Type B pancreatic cell (in vitro differentiated cells): ENCODE measurements at places on chromosomes 6 and 20.

DNA sequence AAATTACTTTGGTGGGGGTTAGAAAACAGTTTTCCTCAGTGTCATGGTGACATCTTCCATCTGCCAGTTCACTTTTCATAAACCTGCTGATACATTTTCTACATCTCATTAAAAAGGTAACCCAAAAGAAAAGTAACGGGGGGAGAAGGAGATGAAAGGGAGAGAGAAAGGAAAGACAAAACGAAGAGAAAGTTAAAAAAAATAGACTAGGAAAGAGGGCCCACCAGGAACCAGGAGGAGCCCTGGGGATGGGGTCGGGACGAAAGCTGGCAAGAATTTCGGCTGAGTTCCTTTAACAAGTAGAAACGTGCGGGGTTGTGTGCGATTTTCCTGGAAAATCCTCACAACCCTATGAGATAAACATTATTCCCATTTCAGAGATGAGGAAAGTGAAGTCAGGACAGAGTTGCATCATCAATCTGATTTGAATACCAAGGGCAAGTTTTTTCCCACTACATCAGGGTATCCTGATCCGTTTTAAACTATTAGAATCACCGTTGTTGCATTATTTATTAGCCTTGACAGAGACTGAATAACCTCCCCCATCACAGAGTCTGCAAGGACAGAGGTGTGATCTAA, 53.4 kb upstream of the TPD52L1 start:
- DNase-seq: no peak
- H3K27ac ChIP-seq: peak overlapping the region; percentile 51
- peak overlapping the region; percentile 85 for H3K4me3 ChIP-seq

- DNase-seq: peak; percentile 66
- peaks cover 13% of the 10 kb centered on the region for H3K4me1 ChIP-seq
- H3K27me3 ChIP-seq: no peaks in the 10 kb centered on the region
- no peak within 1 kb of the TSS for H3K27ac ChIP-seq
- peaks cover 18% of the 10 kb centered on the region for H3K36me3 ChIP-seq
- no peak within 1 kb of the TSS for H3K4me3 ChIP-seq
These were observed at the start of gene HUS1B for GRCh38 chr6:656460-657252. Gene HUS1B (minus strand): TSS chr6:657100. CDS start chr6:656944, 156 bp downstream.

GRCh38 chr20:12207875-12208274, 290.2 kb downstream of the BTBD3 start:
- no peaks in the 10 kb centered on the region for H3K36me3 ChIP-seq
- no peak overlapping the region for H3K4me3 ChIP-seq
- DNase-seq: no peak
- no peaks in the 10 kb centered on the region for H3K27me3 ChIP-seq
- H3K4me1 ChIP-seq: peaks cover 4% of the 10 kb centered on the region

- H3K36me3 ChIP-seq: no peaks in the 10 kb centered on the region
- H3K4me1 ChIP-seq: no peaks in the 10 kb centered on the region
- DNase-seq: no peak
- H3K27ac ChIP-seq: no peak overlapping the region
- no peak overlapping the region for H3K4me3 ChIP-seq
- H3K27me3 ChIP-seq: peaks cover 5% of the 10 kb centered on the region
These were observed 320.5 kb downstream of the MMUT start for GRCh38 chr6:49142421-49143151.

DNA sequence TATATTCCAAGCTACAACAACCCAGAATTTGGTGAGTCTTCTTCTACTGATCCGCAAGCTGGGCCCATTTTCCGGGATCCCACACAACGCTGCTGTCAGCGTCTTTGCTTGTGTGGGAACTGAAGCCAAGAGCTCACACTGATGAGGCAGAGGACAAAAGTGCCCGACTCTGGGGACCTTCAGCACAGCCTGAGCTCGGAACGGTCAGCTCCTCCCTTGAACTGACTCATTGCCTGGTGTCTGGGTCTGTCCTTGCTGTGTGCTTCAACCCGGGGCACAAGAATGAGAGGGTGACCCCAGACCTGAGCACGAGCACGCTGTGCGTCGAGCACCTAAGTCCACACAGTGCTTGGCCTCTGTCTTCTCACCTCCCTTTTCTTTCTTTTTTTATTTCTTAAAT, 33.5 kb downstream of the DACT2 start:
- peaks cover 3% of the 10 kb centered on the region for H3K36me3 ChIP-seq
- H3K4me3 ChIP-seq: no peak overlapping the region
- no peak overlapping the region for H3K27ac ChIP-seq
- H3K4me1 ChIP-seq: peaks cover 5% of the 10 kb centered on the region

DNA sequence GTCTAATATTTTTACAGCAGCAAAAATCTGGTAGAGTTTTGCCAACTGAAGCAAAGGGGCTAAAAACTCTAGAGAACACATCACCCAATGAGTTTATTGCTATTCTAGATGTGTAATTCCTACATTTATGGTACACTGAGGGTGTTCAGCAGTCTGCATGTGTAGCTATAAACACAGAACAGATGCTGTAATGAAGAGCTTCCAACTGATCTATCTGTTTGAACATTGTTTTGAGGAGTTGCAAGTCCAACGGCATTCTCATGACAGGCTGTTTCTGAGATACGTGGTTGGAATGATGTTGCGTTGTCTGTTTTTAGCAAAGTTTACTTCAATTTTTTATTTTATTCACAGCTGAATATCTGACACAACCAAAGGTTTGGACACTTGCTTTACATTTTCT, 141.2 kb upstream of the RAB32 start:
- peaks cover 4% of the 10 kb centered on the region for H3K27me3 ChIP-seq
- no peak overlapping the region for H3K4me3 ChIP-seq
- no peak for DNase-seq

GRCh38 chr6:139597087-139597763, 222.8 kb upstream of the CITED2 start:
- DNase-seq: no peak
- peak overlapping the region; percentile 44 for H3K4me3 ChIP-seq
- peak overlapping the region; percentile 74 for H3K27ac ChIP-seq
- peaks cover 27% of the 10 kb centered on the region for H3K4me1 ChIP-seq
- H3K36me3 ChIP-seq: no peaks in the 10 kb centered on the region
